ENCODE measurements at places on chromosomes 11 and 22.
A peak's percentile ranks its signal among the peaks of the same experiment; 100 is the strongest.

- DNase-seq = no peak
- H3K4me3 ChIP-seq = no peak overlapping the region
- peaks cover 27% of the 10 kb centered on the region for H3K36me3 ChIP-seq
- no peak overlapping the region for H3K27ac ChIP-seq
These were observed 56.5 kb downstream of the NAT10 start for GRCh38 chr11:34161812-34162492.

- peaks cover 20% of the 10 kb centered on the region for H3K36me3 ChIP-seq
- peak within 1 kb of the TSS; percentile 99 for H3K27ac ChIP-seq
- peaks cover 41% of the 10 kb centered on the region for H3K4me1 ChIP-seq
- DNase-seq = peak; percentile 55
- no peaks in the 10 kb centered on the region for H3K27me3 ChIP-seq
These were observed at the start of gene PIK3IP1 for GRCh38 chr22:31292236-31292989. TSS of gene PIK3IP1 (minus strand) at chr22:31292488. CDS start at chr22:31292344, 144 bp downstream.

DNA sequence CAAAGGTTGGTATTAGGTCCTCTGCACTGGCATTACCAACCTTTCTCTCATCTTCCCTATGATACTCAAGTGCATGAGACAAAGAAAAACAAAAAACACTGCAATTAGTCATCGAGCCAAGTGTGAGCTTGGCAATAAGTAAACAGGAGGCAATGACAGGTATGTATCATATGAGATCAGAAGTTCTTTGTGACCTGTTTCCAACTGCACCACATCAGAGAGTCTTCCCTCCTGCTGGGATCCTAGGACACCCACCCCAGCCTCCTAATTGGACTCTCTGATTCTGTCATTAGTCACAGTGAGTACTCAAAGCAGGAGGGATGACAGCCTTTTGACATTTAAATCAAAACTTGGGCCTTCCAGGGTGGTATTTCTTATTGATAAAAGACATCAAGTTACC lies 7.8 kb upstream of the JAML start:
- no peak overlapping the region for H3K4me3 ChIP-seq
- no peaks in the 10 kb centered on the region for H3K27me3 ChIP-seq
- no peak overlapping the region for H3K27ac ChIP-seq
- no peaks in the 10 kb centered on the region for H3K36me3 ChIP-seq
- no peaks in the 10 kb centered on the region for H3K4me1 ChIP-seq

DNA sequence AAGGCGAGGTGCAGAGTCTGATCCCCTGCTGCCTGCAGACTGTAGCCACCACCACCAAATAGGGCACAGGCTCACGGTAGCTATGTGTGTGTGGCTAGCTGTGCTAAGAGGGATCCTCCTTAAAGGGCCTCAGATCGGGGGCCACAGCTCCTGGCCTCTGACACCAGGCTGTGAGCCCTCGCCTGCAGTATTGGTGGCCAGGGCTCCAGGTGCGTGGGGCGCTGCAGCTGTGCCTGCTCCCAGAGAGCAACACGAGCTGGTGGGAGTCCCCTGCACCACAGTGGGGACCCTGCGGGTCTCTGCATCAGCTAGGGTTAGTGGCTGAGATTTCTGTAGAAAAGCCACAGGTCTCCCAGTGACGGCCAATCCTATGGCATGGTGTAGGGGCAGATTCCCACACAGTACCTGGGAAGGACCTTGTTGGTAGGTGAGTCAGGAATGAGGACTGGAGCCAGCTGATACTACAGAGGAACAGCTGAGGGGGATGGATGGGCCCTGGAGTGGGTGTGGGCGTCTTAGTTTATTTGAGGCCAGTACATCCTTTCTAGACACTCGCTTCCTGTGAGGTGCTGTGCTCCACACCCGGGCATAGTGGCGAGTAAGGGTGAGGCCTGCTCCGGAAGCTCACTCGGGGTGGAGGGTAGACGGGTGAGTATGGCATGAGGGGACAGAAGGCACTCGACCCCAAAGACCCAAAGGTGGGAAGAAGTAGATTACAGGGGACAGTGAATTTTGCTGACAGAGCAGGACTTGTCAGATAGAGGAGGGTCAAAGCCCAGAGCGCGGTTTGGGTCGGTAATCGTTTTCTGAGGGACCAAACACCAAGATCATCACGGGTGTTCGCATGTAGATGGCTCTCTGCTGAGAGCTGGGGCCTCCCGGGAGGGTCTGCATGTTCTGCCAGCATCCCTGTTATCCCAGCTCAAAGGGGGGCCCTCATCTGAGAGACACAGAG lies 212.5 kb downstream of the TBC1D22A start:
- no peaks in the 10 kb centered on the region for H3K27me3 ChIP-seq
- H3K36me3 ChIP-seq = peaks cover 13% of the 10 kb centered on the region
- H3K27ac ChIP-seq = no peak overlapping the region
- H3K4me3 ChIP-seq = no peak overlapping the region
- DNase-seq = no peak

- no peak overlapping the region for H3K4me3 ChIP-seq
- H3K27ac ChIP-seq = no peak overlapping the region
- H3K36me3 ChIP-seq = no peaks in the 10 kb centered on the region
These were observed 53.2 kb downstream of the ALX4 start for GRCh38 chr11:44256673-44257291.

GRCh38 chr11:124898263-124898680 lies 607 bp upstream of the ROBO4 start:
- H3K36me3 ChIP-seq = no peaks in the 10 kb centered on the region
- no peak overlapping the region for H3K4me3 ChIP-seq
- peak overlapping the region; percentile 54 for H3K27ac ChIP-seq
- no peaks in the 10 kb centered on the region for H3K27me3 ChIP-seq
- H3K4me1 ChIP-seq = no peaks in the 10 kb centered on the region

- DNase-seq = no peak
- peak overlapping the region; percentile 53 for H3K27ac ChIP-seq
- peak overlapping the region; percentile 44 for H3K4me3 ChIP-seq
- H3K36me3 ChIP-seq = no peaks in the 10 kb centered on the region
- H3K4me1 ChIP-seq = peaks cover 12% of the 10 kb centered on the region
- H3K27me3 ChIP-seq = no peaks in the 10 kb centered on the region
These were observed 97.8 kb downstream of the PKNOX2 start for GRCh38 chr11:125262194-125262829.

GRCh38 chr11:120524536-120525085 lies 13.1 kb downstream of the GRIK4 start:
- H3K36me3 ChIP-seq = no peaks in the 10 kb centered on the region
- H3K4me1 ChIP-seq = no peaks in the 10 kb centered on the region
- no peaks in the 10 kb centered on the region for H3K27me3 ChIP-seq
- no peak for DNase-seq
- H3K27ac ChIP-seq = no peak overlapping the region

DNA sequence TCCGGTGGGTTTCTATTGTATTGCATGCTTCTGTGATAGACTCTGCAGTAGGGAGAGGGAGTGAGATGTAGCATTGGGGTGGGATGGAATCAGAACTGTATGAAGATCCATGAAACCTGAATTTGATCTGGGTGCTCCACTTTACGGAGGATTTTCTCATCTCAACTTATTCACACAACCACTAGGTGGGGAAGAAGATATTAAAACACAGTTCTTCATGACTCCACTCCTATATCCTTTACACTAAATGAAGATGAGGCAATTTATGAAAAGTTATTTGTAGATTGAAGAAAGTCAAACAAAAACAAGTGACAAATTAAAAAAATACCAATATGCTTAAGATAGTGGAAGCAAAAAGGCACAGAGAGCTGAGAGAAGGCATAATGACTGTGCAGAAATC lies 92.6 kb upstream of the PDGFD start:
- DNase-seq = no peak
- H3K4me1 ChIP-seq = no peaks in the 10 kb centered on the region
- H3K27me3 ChIP-seq = no peaks in the 10 kb centered on the region
- no peak overlapping the region for H3K27ac ChIP-seq
- H3K36me3 ChIP-seq = no peaks in the 10 kb centered on the region

DNA sequence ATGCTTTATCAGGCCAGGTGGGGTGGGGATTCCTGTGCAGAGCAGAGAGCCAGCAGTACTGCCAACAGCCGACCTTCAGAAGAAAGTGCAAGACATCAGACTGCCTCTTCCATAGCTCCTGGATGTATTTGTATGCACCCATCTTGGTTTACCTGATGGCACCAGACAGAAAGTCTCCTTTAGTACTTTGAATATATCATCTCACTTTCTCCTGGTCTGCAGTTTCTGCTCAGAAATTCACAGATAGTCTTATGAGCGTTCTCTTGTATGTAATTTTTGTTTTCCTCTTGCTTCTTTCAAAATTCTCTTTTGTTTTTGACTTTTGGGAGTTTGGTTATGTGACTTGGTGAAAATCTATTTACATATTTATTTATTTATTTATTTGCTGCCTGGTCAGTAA lies 446.4 kb upstream of the CADM1 start:
- H3K36me3 ChIP-seq = no peaks in the 10 kb centered on the region
- H3K27me3 ChIP-seq = no peaks in the 10 kb centered on the region
- DNase-seq = no peak
- no peaks in the 10 kb centered on the region for H3K4me1 ChIP-seq
- H3K27ac ChIP-seq = no peak overlapping the region
- no peak overlapping the region for H3K4me3 ChIP-seq

DNA sequence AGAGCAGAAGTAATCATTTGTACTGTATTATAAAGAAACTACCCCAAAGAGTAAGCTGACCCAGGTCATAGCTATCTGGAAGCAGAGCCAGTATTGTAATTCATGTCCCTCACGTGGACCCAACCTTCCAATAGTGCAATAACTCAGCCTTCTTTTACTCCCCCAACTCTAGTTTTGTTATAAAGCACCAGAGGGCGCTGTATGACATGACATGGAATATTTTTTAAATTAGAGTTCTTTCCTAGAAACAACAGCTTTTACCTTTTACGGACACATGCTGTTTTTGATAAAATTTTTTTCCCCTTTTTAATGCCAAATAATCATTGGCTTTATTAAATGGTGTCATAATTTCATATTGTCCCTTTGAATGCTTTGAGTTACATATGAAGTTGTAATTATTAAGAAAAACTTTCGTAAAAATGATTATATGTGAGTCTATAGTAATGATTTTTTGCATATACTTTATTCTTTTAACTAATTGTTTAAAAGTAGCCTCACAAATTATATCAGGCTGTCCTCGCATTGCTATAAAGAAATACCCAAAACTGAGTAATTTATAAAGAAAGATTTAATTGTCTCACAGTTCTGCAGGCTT lies 76.9 kb downstream of the DKK3 start:
- H3K4me3 ChIP-seq = no peak overlapping the region
- no peaks in the 10 kb centered on the region for H3K4me1 ChIP-seq
- no peak for DNase-seq

- DNase-seq = no peak
- H3K36me3 ChIP-seq = no peaks in the 10 kb centered on the region
- no peaks in the 10 kb centered on the region for H3K4me1 ChIP-seq
- H3K4me3 ChIP-seq = peak overlapping the region; percentile 93
- H3K27me3 ChIP-seq = no peaks in the 10 kb centered on the region
These were observed 420 bp upstream of the TRIM44 start for GRCh38 chr11:35662061-35662648.

DNA sequence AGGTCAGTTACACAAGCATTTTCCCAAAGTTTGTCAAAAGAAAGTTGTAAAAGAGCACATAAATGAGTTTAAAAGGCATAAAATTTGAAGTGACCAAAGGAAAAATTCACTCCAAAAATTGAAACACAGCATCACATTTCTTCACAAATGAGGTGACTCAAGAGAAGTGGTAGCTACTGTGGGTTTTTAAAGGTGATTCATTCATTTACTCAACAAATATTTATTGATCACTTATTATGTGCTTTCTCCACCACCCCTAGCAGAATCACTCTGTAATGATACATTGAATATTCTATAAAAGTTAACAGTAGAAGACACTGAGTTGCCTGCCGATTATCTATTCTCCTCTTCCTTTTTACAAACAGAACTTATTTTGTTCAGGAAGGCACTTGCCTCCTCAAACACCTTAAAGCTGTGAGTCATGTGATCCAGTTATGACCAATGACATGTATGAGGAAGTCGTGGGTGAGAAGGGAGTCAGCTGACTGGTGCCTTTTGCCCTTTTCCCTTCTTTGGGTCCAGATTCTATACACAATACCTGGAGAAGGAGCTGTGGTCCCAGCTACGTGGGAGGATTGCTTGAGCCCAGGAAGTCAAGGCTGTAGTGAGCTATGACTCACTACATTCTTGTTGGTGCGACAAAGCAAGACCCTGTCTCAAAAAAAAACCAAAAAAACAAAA lies 67.7 kb upstream of the CLNS1A start:
- peaks cover 14% of the 10 kb centered on the region for H3K36me3 ChIP-seq
- DNase-seq = no peak
- H3K4me1 ChIP-seq = no peaks in the 10 kb centered on the region
- no peak overlapping the region for H3K27ac ChIP-seq

DNA sequence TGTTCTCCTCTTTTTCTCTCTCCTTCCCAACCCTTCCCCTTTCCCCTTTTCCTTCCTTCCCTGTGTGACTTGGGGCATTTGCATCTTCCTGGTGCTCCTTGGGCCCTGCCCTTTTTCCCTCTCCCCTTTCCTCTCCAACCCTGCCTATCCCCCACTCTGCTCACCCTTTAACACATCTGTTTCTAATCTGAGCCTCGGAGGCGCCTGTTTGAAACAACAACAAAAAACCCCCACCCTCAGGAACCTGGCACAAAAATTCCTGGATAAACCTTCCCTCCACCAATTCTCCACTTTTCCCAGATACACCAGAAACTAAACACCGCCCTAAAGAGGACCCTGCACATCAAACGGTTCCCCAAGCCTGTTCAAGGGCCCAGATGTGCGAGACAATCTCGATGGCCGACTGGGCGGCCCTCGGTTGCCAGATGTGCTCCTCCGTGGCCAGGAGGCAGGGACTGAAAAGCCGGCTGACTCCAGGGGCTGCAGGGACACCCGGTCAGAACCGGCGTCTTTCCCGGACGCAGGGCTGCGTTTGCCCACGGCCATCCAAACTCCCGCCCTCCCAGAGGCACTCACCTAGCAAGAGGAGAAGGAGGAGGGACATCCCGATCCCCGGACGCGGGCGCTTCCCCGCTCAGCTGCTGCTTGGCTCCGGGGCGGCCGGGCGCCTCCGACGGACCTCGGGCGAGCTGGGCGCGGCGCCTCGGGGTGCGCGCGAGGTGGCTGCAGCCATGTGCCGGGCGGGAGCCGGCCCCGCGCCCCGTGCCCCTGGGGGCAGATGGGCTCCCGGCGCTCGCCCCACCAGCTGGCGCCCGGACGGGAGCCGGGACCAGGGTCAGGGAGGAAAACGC lies 486 bp downstream of the CLMP start:
- H3K27me3 ChIP-seq = no peaks in the 10 kb centered on the region
- H3K27ac ChIP-seq = peak overlapping the region; percentile 92
- H3K4me1 ChIP-seq = no peaks in the 10 kb centered on the region

DNA sequence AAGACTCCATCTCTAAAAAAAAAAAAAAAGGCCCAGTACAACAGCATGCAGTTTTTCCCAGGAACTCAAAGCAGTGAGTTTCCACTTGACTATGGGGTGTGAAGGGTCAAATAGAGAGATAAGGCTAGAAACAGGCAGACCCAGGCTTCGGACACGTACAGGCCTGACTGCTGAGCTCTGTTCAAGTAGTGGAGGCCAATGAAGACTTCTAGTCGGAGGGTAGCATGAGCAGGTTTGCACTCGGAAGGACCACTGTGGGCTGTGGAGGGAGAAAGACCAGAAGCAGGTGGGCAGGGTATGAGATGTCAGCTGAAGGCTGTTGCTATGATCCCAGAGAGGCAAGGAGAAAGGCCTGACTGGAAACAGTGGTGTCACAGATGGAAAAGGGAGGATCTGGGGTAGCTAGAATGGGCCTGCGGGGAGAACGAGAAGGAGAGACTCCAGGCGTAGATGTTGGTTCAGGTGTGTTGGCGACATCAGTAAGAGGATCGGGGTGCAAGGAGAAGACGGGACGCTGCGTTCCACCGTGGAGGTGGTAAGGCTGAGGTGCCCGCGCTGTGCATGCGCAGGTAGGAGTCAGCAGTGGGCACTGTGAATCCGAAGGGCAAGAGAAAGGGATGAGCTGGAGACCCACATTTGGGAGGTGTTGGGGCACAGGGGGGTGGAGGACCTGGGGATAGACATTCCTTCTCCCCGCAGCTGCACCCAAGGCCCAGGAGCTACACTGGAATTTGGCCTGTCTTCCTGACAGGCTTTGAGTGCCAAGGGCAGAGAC lies 49.4 kb upstream of the RAB1B start:
- no peak overlapping the region for H3K4me3 ChIP-seq
- H3K27me3 ChIP-seq = no peaks in the 10 kb centered on the region
- H3K4me1 ChIP-seq = no peaks in the 10 kb centered on the region
- peaks cover 71% of the 10 kb centered on the region for H3K36me3 ChIP-seq
- no peak overlapping the region for H3K27ac ChIP-seq

All from ascending aorta (tissue), 2 donors.